SW 1271 (cell line): ENCODE measurements at places on chromosomes 1 and 21.
A peak's percentile ranks its signal among the peaks of the same experiment; 100 is the strongest.

DNA sequence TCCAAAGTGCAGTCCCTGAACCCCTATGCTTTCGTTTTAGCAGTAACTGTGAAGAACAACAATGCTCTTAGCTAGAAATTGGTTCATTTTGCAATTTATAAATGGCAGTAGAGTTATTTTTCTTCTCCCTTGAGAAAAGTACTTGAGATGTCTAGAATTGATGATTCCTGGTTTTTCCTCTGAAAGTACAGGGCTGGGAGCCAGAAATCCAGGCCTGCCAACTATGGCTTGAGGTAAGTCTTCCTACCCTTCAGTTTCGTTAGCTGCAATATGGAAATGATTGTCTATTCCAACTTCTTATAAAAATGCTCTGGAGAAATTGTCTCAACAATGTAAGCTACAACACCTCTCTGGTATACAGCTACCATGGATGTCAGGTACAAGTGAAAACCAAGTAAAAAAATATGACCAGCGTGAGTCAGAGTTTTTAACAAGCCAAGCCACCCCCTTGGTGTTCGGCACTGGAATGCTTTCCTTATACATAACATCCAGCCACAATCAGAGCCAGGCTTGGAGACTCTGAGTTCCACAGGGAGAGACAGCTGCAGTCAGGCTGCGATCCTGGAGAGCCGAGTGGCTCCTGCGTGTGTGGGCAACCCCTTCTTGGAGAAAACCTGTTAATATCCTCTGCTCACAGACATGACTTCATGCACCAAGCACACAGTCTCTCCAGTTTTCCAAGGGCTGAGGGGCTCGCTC is 22.0 kb downstream of the TSPAN2 start:
- DNase-seq, result no peak

GRCh38 chr1:66752000-66752592 is at the start of gene DYNLT5:
Gene DYNLT5, plus strand, starts transcription at chr1:66752459. Its CDS starts 2,200 bp downstream, at chr1:66754659.
- DNase-seq, result no peak

- no peak for DNase-seq
Observed at GRCh38 chr1:92859400-92860039, 27.7 kb downstream of the RPL5 start.

GRCh38 chr1:159430985-159431384 is 1.0 kb upstream of the OR10J4 start:
- DNase-seq, result no peak

DNA sequence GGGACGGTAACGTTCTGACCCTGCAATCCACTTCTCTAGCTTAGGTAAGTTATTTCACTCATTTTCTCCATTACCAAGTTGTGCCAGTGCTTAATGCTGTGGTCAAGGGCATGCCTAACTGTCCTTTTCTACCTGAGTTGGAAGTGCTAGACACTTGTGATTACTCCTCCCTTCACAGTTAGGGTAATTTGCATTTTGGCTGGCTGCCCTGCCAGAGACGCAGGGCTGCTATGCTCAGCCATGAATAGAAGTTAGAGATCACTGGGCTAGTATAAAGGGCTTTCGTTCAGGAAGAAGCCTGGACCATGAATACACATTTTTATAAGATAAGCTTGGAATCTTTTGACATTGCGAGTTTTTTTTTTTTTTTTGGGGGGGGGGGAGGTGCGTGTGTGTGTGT is 633.2 kb upstream of the NEGR1 start:
- DNase-seq, result no peak

DNA sequence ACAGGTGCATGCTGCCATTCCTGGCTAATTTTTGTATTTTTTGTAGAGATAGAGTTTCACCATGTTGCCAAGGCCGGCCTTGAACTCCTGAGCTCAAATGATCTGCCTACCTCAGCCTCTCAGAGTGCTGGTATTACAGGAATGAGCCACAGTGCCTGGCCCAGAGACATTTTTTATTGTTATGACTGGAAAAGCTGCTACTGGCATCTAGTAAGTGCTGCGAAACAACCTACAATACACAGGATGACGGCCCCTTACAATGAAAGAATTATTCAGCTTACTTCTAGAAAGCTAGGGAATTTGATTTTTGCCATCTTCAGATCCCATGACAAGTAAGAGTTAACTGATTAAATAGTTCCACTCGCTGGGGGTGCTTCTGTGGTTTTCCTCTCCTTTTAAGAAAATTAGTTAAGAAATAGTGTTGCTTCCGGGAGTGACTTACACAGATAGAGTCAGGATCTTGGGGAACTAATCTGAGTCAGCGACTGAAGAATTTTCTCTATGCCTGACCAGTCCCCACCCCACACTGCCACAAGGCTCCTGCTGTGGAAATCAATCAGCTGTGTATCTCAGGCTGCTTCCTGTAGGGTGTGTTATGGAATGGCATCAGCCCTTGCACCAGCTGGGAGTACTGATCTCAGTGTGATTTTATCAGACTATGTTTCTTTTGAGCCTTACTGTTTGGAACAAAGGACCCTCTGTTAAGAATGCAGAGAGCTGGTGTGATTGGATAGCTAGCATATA is 93.0 kb upstream of the BMP8A start:
- DNase-seq, result peak; percentile 98

DNA sequence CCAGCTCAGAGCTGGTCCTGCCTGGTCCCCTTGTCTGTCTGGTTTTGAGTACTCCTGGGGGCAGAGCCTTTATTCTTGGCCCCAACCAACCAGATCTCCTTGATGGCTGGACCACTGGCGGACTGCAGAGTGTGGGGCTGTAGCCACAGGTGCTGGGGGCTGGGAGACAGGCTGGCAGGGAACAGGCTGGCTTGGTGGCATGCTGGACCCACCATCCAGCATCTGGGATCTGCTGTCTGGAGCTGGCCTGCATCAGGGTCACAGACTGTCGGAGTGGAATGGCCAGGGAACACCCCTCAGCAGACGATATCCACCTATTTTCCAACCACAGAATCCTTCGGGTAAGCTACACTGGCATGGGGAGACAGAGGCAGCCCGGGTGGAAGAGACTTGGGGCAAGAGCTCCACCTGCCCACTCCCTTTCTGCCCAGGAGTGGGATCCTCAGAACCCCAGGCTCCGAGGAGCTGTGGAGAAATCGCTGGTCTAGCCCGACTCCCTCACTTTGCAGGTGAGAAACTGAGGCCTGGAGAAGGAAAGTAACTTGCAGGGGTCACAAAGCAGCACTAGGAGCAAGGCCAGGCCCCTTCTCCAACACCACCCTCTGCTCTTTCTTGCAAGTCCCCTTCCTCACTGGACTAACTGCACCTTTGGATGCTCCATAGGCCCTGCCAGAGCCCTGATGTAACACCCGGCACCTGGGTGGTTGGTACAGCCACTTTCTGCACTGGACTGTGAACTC is 40.6 kb downstream of the TNNT2 start:
- DNase-seq, result no peak

GRCh38 chr1:67850151-67850551 is 16.9 kb upstream of the GNG12 start:
- no peak for DNase-seq

DNA sequence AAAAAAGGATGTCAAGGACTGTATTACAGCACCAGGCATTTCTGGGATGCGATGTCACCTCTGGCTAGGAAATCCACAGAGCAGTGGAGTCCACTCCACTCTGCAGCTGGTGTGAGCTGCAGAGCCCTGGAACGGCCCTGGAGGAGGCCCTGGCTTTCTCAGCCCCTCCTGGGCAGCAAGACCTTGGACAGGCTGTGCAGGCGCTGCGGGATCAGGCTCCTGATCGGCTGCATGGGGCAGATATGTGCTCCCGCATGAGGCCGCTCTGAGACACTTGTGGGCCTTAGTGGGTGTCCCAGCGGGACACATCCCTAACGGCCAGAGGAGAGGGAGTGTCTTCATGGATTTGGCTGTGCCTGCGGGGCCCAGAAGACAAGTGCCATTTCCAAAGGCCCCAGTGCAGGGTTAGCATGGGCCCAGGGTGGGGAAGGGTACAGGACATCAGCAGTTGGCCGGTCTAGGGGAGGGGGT is 6.2 kb downstream of the DNMT3L start:
- DNase-seq, result no peak

- no peak for DNase-seq
Observed at GRCh38 chr1:41474490-41475271, 9.8 kb downstream of the EDN2 start.

GRCh38 chr1:116534014-116534739 is 36.6 kb downstream of the CD58 start:
- no peak for DNase-seq

- DNase-seq, result no peak
Observed at GRCh38 chr21:43204638-43205037, 35.8 kb downstream of the CRYAA start.

- DNase-seq, result peak; percentile 91
Observed at GRCh38 chr1:20786253-20787028, 666 bp downstream of the HP1BP3 start.

DNA sequence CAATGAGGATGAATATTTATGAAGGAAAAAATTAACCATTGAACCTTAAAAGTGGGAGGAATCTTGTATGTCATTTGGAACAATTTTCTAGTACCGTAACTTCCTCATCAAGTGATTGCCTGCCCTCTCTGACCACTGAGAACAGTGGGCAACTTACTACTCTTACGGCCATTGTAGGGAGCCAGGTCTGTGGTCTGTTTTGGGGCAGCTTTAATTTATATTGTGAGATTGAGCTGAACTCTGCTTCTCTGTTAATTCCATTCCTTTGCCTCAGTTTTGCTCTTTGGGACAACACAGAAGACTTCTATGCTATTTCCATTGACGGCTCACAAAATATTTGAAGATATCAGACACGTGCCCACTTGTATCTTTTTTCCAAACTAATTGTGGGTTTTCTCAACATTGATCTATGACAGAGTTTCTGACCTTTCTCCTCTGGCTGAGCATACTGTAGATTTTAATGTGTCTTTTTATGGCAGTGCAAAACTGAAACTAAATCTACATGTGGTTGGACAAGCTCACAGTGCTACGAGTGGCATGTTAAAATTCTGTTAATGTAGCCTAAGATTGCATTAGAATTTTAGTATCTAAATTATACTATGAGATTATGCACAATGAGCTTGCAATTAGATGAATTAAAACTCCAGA is 27.8 kb upstream of the ZNF281 start:
- DNase-seq, result no peak

GRCh38 chr1:45864167-45865106 is 61.0 kb downstream of the MAST2 start:
- no peak for DNase-seq
